ENCODE measurements at places on chromosomes 3 and 15.

- peak; percentile 18 for DNase-seq
Observed at GRCh38 chr15:94231723-94232468, 535 bp downstream of the MCTP2 start.

DNA sequence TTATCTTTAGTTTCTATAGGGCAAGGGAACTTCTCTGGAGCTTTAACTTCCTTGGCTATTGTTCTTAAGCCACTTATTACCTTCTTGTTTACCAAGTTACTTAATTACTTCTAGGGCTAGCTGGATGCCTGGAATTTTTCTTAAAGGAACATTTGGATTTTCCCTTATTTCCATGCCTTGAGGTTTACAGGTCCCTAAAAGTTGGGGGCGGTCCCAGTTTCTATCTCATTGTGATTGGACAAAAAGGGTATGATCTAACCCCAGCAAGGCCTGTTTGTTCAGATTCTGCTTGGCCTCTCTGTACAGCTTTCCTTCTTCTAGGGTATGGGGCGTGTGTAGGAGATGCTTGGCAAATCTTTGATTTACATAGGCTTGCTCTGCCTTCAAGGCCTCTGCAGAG, 17.4 kb downstream of the PDHB start:
- DNase-seq, result no peak

DNA sequence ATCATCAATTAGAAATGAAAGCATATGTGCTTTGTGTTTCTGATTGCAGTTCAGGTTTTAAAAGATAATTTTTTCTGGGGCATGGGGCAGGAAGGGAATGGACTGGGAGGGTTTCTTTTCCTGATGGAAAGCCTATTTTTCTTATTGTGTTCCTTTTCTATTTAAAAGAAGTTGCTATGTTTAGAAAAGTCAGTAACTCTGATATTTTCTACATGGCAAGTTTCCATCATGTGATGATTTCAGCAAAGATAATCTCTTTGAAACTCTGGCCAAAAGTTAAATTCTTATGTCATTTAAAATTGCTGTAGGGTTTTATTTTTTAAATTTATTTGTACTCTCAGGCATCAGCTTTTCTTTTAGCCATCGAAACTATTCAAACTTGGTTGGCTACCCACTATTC, 601.2 kb downstream of the FOXP1 start:
- DNase-seq, result no peak

DNA sequence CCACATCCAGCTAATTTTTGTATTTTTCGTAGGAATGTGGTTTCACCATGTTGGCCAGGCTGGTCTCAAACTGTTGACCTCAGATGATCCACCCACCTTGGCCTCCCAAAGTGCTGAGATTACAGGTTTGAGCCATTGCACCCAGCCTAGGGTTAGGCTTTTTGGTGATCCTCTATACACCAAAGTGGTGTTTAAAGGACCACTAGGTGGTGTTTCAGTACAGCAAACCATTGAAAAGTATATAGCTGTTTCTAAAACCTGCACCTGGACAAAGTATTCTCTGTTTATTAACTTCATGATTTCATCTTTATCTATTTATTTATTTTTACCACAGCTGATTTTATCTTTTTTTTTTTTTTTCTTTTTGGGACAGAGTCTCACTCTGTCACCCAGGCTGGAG, 68.4 kb downstream of the MINDY2 start:
- DNase-seq, result peak; percentile 5

- peak; percentile 4 for DNase-seq
Observed at GRCh38 chr3:37114251-37115145, 59.9 kb downstream of the LRRFIP2 start.
